ENCODE measurements at places on chromosomes 5 and 9.
A peak's percentile ranks its signal among the peaks of the same experiment; 100 is the strongest.

DNA sequence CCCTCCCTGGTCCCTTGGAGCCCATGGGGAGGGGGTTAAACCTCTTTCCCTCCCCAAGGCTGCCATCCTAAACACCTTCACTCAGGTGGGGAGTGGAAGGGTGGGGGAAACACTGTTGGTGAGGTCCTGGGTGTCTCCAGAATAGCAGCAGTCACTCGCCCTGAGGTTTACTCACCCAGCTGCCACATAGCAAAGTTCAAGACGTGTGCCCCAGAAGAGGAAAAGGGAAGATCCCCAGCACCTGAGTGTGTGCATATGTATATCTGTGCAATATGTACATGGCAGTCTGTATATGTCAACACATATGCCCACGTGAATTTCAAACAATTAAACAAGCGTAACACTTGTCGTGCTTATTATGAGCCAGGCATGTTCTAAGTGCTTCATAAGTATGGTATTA, 31.3 kb upstream of the SMU1 start:
- DNase-seq: no peak

DNA sequence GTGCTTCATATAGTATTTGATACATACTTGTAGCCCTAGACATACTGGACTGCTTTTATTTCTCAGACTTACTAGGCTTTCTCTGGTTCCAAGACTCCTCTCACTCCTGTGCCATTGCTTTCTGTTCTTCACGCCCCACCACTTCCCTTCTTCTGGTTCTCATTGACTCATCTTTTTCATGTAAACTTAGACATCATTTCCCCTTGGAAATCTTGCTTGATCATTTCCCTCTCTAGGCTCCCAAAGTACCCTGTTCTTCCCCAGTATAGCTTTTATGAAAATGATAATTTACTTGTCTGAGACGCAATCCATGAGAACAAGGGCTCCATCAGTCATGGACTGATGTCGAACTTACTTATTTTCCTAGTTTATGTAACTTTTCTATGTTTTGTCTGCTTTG, 83.5 kb downstream of the TLR4 start:
- no peak for DNase-seq

DNA sequence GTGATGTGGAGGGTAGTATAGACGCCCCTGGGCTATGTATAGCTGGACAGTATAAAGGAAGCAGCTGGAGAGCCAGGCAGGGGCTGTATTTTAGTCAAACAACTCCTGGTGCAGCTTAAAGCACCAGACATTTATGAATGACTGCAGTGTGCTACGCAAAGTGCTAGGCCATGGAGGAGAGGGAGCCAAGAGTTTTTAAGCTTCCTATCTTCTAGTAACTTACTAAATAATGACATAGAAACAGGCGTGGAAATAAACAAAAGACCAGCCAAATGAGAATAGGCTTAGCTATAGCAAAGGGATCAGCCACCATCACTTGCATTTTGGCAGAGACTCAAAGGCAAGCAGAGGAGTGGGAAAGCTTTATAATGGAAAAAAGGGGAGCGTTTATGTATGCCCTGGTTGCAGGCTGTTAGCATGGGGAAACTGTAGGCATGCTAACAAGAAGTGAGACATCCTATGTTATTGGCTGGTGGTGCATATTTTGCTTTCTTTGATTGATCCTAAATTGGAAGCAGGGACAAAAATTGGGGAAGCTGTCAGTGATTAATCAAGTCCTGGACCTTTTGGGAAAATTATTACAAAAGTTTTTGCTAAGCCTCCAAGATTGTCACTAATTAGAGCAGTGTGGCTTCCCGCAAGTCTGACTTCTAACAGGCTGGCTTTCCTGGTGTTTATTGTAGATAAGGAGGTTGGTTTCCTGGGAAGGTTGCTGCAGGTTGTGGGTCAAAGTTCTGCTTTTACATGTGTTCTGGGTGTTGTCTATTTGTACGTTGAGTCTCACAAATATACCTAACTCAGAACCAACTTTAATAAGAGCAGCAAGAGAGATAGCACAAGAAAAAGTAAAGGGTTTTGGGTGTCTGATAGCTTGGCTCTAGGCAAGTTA, 46.6 kb downstream of the RAB3C start:
- no peak for DNase-seq

GRCh38 chr5:157362012-157362411, 96.1 kb downstream of the CYFIP2 start:
- DNase-seq: no peak

GRCh38 chr5:68739752-68740151, 354.1 kb upstream of the SLC30A5 start:
- no peak for DNase-seq

GRCh38 chr9:86241216-86241615, 18.2 kb downstream of the C9orf153 start:
- peak; percentile 1 for DNase-seq

GRCh38 chr9:109699019-109699418, 81.0 kb upstream of the PALM2AKAP2 start:
- no peak for DNase-seq

DNA sequence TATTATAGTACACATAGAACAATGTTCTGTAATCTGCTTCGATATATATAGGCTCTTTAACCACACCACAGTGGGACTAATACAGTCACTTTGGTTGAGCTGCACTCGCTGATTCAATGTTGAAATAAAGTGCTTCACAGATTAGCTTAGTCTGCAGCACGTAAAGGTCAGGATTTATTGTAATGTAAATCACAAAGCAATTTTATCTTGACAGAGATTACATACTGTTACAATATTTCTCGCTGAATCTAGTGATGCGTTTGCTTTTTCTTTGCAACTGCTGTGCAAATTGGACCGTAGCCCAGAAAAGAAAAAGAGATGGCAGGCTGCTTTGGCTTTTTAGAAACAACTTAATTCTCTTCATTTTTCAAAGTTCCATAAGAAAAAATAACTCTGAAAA, 52.9 kb downstream of the CETN3 start:
- no peak for DNase-seq

GRCh38 chr5:151123897-151124751, 33.5 kb downstream of the ANXA6 start:
- no peak for DNase-seq

GRCh38 chr5:88979244-88979643, 96.3 kb upstream of the MEF2C start:
- no peak for DNase-seq

- DNase-seq: no peak
Measured at GRCh38 chr9:90459321-90459720, 183.3 kb downstream of the DIRAS2 start.

GRCh38 chr5:55052383-55052931, 28.4 kb downstream of the GZMK start:
- DNase-seq: no peak

- DNase-seq: no peak
Measured at GRCh38 chr5:14614490-14614889, 32.9 kb downstream of the OTULINL start.

- no peak for DNase-seq
Measured at GRCh38 chr9:15722888-15723287, 170.0 kb downstream of the CCDC171 start.

- no peak for DNase-seq
Measured at GRCh38 chr5:72036951-72037350, 70.3 kb upstream of the MAP1B start.

DNA sequence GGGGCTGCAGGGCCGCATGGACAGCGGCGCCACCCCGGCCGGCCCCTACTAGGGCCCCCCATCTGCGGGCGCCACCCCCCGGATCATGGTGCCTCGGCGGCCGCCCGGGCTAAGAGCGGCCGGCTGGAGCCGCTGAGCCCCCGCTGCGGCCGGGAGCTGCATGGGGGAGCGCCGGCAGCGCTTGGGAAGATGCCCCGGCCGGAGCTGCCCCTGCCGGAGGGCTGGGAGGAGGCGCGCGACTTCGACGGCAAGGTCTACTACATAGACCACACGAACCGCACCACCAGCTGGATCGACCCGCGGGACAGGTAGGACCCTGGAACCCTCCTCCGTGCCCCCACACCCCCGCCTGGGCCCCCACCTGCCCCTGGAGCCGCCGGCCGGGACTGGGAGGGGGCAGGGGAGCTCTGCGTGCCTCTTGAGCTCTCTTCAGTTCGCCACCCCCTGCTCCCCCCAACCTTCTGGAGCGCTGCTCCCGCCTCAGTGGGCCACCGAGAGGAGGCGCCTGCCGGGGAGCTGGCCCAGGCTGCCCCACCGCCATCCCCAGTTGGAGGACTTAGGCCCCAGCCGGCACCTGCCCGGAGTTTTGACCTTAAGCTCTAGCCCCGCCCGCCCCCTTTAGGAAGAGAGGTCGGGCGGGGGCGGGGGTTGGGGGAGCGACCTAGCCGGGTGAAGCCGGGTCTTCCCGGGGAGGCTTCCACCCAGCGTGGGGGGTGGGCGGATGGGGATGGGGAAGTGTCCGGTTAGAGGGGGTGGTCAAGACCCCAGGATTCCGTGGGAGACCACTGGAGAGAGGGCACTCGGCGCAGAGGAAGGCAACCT, 730 bp downstream of the WWC1 start:
- no peak for DNase-seq

DNA sequence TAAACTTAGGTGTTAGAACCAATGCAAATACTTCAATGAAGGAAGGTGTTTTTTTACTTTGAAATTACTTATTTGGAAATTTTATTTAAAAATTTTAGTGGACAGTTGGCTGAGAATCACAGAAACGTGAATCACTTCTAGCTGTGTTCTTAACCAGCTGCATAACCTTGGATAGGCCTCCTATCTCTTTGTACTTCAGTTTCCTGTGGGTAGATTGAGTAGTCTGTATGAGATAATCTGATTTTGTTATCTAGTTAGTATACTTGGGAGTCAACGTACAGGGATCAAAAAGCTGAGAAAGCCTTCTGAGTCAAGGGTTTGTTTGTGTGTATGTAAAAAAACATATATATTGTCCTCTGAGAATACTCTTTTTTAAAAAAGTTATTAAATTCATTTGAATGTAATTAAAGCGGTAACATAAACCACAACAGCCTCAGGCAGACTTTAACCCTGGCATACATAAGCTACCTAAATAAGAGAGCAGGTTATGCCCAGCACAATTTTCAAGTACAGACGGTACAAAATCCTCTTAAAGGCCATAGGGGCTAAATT, 38.1 kb upstream of the ZCCHC7 start:
- no peak for DNase-seq

DNA sequence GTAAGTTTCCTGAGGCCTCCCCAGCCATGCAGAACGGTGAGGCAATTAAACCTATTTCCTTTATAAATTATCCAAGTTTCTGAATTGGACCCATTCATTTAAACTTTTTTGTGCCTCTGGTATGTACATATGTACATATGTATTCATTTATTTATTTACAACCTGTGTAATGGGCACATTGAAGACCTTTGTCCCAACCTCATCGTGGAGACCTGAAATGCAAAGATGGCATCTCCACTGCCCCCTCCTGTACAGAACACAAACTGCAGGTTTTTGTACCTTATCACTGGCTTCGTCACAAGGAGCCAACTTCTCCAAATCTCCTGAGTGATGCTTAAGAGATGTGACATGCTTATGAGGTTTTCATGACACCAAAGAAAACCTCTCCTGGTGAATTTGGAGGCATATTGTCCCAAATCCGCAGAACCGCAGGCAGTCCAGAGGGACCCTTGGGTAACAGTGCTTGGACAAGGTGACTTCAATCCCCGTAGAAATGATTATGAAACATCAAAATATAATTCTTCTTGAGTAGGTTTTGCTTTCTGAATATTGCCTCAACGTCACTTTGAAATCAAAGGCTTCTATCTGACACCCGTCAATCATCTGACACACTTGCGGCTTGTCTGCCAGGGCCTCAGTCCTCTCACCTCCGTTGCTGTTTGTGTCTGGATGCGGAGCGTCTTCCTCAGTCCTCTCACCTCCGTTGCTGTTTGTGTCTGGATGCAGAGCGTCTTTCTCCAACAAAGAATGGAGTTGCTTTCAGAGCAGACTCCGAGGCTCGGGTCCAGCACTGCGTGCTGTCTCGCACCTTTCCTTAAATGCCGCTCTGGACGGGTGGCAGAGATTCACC, 135.0 kb upstream of the IRX4 start:
- DNase-seq: peak; percentile 9

DNA sequence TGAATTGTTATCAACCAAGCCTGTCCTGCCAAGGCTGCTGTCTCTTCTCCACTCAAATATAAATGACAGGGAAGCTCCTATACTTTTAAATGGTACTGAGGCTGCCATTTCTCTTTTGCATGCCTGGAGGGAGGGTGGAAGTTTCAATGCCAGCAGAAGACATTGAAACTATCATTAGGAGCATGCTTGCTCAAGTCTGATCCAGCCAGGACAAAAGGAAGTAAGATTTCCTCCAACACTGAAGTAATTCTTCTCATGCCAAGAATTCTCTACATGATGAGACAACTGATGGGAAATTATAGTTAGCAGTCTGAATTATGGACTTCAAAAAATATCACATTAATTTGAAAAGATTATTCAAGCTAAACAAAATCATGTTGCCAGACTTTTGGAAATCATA, 5.4 kb downstream of the SPINK6 start:
- DNase-seq: no peak

DNA sequence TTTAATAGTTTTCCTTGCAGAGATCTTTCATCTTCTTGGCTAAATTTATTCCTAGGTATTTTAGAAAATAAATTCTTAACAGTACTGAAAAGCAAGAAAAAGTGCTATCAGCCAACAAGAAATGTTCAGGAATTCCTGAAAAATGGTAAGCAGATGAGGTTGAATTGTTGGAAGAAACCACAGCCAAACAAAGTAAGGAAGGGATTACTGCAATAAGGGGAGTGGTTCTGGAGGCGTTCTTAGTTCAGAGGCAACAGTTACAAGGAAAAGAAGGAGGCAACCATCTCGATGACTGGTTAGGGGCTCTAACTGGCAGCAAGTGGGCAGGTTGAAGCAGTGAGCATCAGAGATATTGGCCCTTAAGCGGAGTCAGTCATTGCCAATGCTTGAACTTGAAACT, 12.8 kb upstream of the OR13J1 start:
- DNase-seq: no peak

DNA sequence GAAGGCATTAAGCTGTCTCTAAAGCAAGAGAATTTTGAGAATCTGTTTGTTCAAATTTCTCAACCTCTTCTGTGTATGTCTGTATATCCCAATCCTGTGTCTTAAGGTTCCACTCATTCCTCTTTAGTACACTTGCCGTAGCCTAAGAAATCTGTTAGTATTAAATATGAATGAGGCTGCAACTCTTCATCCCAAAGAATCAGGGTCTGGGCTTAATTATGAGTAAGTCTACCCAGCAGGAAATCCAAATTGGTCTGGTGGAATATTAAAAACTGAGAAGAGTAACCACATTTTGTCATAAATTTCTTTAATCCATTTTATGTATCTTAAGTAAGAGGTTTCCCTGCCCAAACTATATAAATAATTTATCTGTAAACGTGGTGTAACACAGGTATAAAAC, 1171.2 kb downstream of the CDH12 start:
- no peak for DNase-seq

DNA sequence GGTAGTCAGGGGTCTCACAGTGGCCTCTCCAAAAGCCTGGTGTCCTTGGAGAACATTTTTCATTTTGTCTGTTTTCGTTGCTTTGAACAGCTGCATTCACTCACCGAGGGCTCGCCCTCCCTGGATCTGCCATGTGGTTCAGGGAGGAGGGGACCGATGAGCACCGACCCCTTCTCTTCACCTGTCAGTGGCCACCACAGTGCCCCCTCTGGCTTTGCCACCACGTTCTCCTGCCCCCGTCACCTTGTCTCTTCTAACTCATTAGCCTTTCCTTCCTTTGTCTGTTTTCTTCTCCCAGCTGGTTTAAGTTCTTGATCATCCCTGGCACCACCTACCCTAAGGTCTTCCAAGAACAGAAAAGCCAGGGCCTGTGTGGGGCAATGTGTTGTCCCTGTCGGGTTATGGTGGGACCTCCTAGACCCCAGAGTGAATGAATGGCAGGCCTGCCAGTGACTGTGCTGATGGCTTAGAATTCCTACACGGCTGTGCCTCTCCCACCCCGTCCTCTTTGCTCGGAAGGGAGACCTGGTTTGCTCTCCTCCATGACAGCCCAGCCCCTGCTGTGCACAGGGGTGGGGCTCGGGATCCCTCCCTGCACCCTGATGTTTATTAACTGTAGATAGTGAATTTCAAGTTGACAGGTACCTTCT, 90.0 kb downstream of the ANKRD33B start:
- no peak for DNase-seq

All from activated T-cell treated with anti-CD3 and anti-CD28 coated beads for 24 hours (primary cell).